Hypothalamus (tissue), 51 donors: ENCODE measurements at places on chromosomes 5 and 9.

DNA sequence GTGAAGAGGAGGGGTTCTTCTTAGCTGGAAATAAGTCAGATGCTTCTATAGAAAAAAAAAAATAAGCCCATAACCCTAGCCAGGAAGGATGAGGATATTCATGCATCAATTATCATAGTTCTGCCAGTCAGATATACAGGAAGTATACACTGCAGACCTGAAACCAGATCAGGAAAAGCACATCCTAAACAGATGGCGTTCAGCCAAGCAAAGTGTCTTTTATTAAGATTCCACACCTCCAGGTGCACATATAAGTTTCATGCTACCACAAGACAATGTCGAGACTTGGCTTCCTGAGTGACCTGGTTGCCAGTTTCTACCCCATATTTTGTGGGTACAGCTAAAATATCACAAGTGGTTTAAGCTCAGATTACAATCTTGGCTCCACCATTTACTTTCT, 108.3 kb downstream of the CETN3 start:
- no peak for DNase-seq

GRCh38 chr9:106075960-106076327, 381.6 kb downstream of the TMEM38B start:
- no peak for DNase-seq

GRCh38 chr9:22142671-22143070, 133.6 kb upstream of the CDKN2B start:
- no peak for DNase-seq

DNA sequence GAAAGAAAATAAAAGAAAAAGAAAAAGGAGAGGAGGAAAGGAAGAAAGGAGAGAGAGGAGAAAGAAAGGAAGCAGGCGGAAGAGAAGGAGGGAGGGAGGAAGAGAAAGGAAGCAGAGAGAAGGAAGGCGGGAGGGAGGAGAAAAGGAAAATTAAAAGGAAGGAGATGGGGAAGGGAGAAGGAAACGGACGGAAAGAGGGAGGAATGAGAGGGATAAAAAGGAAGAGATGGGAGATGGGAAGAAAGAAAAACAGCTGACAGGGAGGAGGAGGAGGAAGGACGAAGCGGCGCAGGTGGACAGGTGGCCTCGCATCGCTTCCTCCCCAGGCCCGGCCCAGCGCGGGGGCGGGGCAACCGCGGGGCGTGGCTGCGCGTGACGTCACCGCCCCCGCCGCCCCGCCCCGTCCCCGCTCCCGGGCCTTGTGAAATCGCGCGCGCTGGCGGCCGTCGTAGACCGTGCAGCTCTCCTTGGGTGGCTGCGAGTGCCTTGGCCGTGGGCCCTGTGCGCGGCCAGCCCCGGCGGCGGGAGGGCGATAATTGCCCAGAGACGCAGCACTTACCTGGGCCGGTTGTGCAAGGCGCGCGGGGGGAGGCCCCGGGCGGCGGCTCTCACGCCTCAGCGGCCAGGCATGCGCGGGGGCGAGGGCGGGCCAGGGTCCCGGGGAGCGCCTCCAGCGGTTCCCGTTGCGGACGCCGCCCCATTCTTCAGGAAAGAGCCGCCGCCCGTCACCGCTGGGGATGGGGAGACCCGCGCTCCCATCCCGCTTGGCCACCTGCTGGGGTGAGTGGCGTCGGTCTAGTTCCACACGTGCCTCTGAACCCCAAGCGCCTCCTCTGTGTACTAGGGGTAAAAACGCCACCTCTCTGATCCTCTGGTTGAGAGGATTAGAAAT, 49.6 kb upstream of the FOXE1 start:
- peak; percentile 14 for DNase-seq

- peak; percentile 85 for DNase-seq
These were observed 9.7 kb upstream of the SLC25A51 start for GRCh38 chr9:37913480-37914153.

DNA sequence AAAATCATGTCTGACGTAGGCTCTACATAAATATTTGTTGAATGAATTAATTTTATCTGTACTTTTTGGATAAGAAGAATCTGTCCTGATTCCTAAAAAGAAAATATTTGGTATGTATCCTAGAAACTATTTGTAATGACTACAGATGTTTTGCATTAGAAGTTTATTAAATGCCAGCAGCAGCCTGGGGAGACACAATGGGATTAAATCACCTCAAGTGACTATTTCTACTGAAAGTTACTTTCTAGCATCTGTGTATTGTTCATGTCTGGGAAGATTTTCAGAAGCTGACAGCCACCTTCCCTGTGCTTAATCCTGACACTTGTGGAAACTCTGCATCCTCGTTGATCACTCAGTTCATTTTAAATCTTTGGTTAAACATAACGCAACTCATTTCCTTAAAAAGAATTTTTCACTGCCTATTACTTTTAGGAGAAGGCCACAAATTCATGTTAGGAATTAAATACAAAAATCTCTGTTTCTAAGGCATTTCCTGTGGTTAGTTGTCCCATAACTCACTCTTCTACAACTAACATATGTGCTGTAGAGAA, 209.3 kb upstream of the PPP1R2B start:
- no peak for DNase-seq

- DNase-seq = no peak
These were observed 108.5 kb upstream of the MAP1B start for GRCh38 chr5:71998746-71999145.

DNA sequence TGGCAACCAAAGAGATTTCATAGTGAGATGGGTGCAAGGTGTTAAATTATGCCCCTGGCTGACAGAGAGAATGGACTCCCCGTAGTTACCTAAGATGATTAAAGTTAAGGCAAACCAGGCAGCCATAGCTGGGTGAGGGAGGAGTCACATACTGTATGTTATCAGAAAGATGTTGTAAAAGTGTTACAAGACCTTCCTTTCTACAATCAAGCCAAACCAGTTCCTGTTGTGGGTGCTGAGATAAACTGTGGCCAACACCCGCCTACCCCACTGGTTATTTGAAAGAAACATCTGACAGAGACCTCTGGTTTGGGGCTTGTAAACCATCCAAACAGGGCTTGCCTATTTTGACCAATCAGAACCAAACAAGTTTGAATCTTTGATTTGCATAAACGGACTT, 684.7 kb upstream of the NUDT12 start:
- DNase-seq = no peak

DNA sequence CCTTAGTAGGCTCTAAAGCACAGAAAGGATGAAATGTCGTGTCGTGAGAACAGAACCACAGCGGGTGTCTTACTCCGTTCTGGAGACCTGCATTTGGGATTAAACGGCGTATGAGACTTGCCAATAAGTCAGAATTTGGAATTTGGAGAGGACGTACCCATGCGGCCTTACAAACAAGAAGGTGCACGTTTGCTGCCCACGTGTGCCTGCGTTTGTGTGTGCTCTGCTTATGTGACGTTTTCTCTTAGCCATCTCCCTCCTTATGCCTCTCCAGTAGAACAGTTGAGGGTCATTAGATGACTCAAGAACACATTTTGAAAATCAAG, 171.6 kb upstream of the OTULINL start:
- DNase-seq = no peak

- no peak for DNase-seq
These were observed 107.3 kb downstream of the ADAMTS2 start for GRCh38 chr5:179237770-179238627.

GRCh38 chr5:179559284-179560252, 9.2 kb downstream of the RUFY1 start:
- peak; percentile 92 for DNase-seq

DNA sequence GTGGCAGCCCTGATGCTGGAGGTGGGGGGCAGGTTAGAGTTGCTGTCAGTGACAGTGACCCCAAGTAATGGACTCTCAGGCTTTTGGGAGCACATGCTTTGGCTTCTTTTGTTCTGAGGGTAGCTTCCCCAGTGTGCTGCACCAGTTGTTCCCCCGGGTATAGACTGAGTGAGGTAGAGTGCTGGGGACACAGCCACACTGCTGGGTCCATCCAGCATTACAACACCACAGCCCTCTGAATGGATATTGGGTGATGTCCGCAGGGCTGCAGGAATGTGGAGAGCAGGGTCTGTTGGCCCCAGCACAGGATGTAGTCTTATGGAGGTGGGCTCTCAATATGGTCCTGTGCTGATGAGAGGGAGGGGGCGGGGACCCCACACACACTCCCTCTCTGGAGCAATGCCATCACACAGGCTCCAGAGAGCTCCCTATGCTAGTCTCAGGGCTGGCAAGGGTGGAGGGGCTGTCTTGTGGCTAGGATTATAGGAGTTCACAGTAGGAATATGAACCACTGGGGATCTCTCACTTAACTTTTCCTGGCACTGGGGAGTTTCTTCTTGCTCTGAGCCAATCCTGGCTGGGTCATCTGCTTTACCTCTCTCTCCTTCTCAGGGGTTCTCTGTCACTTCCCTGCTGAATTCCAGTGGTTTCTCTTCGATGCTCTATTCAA, 20.7 kb downstream of the OSMR start:
- no peak for DNase-seq

- peak; percentile 17 for DNase-seq
These were observed 75.1 kb downstream of the MRPS27 start for GRCh38 chr5:72244862-72245371.

DNA sequence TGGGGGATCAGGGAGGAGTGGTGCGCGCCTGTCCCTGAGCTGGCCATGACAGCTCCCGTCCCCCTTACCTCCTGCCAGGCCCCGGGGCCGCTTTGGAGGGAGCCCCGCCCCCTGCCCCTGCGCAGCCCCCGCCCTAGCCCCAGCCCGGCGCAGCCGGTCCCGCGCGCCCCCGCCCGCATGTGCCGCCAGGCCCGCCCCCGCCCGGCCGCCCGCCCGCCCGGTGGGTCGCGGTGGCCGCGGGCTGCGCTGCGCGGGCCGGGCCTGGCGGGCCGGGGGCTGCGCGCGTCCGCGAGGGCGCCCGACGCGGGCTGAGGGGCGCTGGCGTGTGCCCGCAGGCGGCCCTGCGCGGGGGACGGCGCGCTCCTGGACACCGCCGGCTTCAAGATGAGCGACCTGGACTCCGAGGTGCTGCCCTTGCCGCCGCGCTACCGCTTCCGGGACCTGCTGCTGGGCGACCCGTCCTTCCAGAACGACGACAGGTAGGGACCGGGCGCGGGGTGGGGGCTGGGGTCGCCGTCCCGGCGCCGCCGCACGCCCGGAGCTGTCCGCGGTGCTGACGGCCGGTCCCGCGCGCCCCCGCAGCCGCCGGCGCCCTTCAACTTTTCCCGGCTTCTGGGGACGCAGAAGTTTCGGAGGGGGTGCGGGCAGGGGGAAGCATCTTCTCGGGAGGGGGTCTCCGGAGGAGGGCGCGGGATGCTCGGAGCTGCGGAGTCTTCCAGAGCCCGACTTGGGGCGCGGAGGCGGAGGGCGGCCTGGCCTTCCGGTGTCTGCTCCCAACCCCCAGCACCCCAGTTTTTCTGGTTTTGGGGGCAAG, 12.5 kb downstream of the KCNT1 start:
- no peak for DNase-seq

DNA sequence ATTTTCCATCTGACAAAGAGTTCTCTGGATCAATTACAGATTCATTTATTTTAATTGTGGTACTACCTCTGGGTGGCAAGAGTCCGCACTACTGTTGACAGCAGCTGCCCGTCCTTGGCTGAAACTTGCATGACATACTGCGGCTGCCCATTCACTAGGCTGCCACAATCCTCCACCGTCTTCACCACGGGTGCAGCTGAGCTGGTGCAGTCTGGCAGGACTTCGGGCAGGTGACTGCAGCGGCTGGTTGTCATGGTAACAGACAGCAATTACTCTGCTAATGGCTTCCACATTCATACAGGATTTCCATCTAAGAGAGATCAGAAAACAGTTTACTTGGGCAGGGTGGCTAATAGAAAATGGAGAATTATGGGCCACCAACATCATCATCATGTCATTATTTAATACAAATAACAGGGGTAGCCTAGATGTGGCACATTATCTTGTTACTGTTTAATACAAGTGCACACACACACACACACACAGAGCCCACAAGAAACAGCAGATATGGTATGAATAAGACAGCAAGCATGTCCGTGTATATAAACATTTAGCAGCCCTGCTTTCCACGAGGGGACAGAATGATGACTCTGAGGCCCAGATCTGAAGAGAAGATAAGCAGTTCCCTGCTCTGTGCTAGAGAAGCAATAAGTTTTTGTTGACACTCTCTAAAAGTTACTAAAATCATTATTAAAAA, 112.3 kb downstream of the MARCHF3 start:
- DNase-seq = peak; percentile 9

DNA sequence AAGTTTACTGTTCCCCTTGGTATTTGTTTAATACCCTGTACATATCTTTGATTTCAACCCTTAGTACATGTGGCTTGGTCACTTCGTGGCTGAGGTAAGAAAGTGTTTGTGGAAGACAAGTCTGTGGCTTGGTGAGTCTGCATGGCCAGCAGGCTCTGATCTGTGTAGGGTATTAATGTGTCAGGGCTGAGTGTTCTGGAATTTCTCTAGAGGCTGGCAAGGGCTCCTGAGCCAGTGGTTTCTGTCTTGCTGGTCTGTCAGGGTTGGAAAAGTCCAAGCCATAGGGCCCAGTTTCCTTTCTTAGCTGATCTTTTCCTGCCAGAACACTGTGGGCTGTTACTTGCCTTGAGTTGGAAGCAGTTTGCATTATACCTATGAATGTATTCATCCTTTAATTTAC, 48.0 kb upstream of the FBXL7 start:
- no peak for DNase-seq

GRCh38 chr5:6774721-6775204, 61.5 kb downstream of the TENT4A start:
- no peak for DNase-seq

- no peak for DNase-seq
These were observed 97.4 kb downstream of the HINT1 start for GRCh38 chr5:131067636-131068035.

DNA sequence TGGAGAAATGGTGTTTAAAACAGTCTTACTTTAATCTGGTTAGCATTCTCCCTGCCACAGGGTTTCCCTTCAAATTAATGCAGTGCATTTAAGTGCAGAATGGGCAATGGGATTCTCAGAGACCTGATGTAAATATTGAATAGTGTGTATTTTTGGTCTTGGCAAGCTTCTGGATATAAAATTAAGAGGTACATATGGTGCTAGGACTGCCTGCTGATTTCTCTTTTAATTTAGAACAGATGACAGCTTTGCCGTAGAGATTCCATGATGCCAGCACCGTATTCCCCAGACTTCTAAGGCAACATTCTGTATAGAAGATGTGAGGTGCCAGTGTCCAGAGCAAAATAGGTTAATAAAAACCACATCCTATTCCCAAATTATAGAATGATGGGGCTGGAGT, 1.9 kb downstream of the MTAP start:
- DNase-seq = no peak

DNA sequence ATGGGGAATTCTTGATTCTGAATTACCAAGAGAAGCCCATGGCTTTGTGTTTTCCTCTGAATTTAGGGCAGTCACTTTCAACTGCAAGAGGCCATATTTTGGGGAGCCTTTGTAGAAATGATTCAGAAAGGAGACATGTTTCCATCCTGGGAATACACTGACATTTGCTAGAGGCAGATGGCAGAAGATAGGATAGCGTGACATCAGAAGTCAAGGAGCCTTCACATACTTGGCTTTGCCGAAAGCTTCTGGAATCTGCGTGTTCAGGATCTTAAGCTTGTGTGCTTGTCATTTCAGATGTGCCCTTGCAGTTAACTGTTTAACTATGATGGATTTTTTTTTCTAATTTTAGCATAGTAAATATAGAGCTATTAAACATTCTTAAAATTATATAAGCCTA, 296.2 kb downstream of the ARHGEF28 start:
- no peak for DNase-seq
